ENCODE measurements at places on chromosomes 1 and 21. TPM values are rescaled to one million over a fixed set of nuclear protein-coding genes. Genes with fewer than 3 reads are reported as not detected.

DNA sequence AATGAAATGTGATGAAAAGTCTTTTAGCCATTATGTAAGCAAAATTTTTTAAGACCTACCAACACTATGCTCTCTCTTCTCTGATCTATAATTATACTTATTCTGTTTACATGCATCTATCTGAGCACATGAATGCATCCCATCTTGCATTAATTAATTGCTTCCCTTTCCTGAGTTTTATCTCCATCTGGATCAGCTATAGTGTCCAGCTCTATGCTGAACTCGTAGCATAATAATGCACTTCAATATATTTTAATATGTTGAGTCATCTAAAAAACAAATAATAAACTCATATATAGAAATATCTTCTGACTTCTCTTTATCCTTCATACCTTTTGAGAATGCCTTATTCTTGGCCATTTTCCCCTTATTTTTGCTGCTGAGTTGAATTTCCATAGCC is 1097.8 kb downstream of the TTLL7 start:
- DNase-seq: no peak

PLA2G2D gene
- total RNA-seq: 0.07 TPM

DNA sequence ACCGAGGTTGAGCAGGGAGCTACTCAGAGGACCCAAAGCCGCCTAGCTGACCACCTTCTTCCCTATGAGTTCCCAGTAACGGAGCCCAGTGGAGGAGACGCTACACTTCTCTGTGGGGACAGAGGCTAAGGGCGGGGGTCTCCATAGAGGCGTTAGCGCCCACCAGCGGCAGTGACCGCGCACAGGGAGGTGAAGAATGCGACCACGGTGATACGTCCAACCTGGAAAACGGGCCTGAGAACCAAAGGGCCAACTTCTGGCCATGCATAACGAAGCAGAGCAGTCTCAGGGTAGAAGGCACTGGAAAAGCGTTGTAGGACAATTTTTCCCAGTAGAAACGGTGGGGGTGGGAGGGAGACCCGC is 400 bp upstream of the COG2 start:
- DNase-seq: no peak

- DNase-seq: no peak
Measured at GRCh38 chr1:165381745-165382505, 25.4 kb upstream of the LMX1A start.

GRCh38 chr21:29376556-29376955 is 77.8 kb downstream of the BACH1 start:
- DNase-seq: peak; percentile 74

GRCh38 chr21:25500598-25500997 is 106.7 kb downstream of the MRPL39 start:
- DNase-seq: no peak

- DNase-seq: peak; percentile 48
Measured at GRCh38 chr1:209899948-209900347, 38.1 kb upstream of the SYT14 start.

DNA sequence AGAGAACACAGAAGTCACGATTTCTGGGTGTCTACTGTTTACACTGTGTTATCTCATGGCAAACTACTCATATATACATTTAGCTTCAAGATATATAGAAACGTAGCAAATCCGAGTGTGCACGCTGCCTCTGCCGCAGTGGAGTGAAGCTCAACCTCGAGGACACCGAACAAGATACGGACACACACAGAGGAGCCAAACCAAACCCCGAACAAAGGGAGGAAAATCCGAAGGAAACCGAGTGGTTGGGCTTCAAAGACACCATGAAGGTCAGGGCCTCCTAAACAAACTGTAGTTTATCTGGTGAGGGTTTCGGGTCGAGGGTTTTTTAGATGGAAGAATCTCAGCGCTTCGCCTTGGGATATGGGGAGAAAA is 34.5 kb downstream of the SLC45A1 start:
- DNase-seq: no peak

DNA sequence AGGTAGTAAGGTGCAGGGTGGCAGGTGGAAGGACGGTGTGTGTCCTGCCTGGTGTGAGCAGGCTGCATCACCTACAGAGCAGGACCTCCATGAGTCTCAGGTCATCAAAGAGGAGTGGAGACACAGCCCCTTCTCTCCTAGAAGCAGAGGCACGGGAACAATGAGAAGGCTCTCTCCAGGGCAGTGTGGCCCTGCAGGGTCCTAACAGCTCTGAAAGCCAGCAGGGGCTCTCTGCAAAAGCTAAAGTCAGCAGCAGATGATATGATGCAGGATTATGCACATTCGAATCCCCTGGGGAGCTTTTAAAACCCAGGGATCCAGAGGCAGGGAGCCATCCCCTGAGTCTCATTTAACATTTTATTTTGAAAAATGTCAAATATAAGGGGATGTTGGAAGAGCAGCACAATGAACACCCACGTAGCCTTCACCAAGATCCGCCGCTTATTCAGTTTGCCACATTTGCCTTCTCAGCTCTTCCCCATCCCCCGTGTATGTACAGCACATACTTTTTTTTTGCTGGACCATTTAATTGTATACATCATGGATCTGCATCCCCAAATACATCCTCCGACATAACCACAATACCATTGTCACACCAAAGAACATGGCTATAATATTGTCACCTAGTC is 88.1 kb downstream of the CNIH3 start:
- no peak for DNase-seq

TIAM1 gene
- 74.9 TPM for total RNA-seq

DNA sequence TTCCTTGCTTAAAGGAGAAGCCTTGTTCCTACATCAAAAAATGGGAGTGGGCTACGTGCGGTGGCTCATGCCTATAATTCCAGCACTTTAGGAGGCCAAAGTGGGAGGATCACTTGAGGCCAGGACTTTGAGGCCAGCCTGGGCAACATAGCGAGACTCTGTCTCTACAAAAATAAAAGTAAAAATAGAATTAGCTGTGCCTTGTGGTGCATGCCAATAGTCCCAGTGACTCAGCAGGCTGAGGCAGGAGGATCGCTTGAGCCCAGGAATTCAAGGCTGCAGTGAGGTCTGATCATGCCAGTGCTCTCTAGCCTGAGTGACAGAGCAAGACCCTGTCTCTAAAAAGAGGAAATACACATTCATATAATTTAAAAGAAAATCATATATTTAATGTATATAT is 127.1 kb downstream of the C1orf21 start:
- no peak for DNase-seq
